ENCODE measurements at places on chromosomes 13 and 19.
A peak's percentile ranks its signal among the peaks of the same experiment; 100 is the strongest.

DNA sequence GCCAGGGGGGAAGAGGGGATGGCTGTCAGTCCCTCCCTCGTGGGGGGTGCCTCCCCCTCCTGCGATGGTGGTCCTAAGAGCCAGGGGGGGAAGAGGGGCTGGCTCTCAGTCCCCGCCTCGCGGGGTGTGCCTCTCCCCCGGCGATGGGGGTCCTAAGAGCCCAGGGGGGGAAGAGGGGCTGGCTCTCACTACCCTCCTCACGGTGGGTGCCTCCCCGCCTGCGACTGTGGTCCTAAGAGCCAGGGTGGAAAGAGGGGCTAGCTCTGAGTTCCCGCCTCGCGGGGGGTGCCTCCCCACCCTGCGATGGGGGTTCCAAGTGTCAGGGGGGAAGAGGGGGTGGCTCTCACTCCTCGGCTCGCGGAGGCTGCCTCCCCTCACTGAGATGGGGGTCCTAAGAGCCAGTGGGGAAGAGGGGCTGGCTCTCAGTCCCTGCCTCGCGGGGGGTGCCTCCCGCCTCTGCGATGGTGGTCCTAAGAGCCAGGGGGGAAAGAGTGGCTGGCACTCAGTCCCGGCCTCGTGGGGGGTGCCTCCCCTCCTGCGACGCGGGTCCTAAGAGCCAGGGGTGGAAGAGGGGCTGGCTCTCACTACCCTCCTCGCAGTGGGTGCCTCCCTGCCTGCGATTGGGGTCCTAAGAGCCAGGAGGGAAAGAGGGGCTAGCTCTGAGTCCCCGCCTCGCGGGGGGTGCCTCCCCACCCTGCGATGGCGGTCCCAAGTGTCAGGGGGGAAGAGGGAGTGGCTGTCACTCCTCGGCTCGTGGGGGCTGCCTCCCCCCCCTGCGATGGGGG is 2325.6 kb upstream of the PCDH20 start:
- DNase-seq, result no peak

GRCh38 chr19:53394522-53394973 is 401 bp upstream of the ZNF765 start:
- peak; percentile 37 for DNase-seq

DNA sequence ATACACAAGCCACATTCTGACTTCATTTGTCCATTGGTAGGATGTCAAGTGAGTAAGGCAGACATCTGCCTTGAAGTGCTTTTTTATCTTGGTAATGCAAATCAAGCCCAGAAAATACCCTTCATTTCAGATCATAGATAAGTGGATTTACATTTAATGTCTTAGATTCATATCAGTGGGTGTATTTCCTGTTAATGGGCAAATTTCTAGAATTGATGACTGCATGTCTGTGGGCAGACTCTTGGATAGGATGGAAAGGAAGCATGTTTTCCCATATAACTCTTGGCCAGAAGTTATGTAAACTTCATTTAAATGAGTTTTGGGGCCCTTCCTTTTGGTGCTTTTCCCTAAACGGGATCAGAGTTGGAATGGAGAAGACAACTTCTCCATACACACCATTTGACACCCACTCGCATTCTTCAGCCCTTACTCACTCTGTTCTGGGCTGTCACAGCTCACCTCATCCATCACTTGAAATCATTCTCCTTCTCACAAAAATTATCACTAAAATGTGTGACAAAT is 154.6 kb downstream of the FLT1 start:
- DNase-seq, result peak; percentile 41

DNA sequence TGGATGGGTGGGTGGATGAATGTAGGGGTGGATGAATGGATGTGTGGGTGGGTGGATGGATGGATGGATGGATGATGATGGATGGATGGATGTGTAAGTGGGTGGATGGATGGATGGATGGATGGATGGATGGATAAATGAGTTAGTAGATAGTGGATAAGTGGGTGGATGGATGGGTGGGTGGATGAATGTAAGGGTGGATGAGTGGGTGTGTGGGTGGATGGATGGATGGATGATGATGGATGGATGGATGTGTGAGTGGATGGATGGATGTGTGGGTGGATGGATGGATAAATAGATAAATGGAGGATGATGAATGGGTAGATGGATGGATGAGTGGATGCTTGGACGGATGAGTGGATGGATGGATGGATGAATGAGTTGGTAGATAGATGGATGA is 3.2 kb downstream of the MCF2L start:
- no peak for DNase-seq

GRCh38 chr13:90008707-90009149 is 1338.8 kb upstream of the MIR17HG start:
- no peak for DNase-seq

GRCh38 chr13:108662528-108662927 is 33.1 kb downstream of the MYO16 start:
- no peak for DNase-seq

DNA sequence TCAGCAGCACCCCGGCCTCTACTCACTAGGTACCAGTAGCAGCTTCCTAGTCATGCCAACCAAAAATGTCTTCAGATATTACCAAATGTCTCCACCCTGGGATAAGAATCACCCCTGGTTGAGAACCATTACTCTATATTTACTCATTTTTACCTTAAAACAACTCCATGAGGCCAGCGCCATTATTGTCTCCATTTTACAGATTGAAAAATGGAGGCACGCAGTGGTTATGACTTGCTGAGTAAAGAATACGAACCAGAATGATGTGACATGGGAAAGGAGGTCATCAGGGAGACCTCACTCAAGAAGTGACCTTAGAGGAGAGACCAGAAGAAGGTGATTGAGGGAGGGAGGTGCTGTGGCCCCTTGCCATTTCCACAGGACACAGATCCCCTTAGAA is 2.2 kb downstream of the CEACAM19 start:
- DNase-seq, result no peak

- no peak for DNase-seq
These were observed 33.1 kb downstream of the DHRS12 start for GRCh38 chr13:51770681-51771417.
